Activated T-helper 2 cell treated with anti-CD3 and anti-CD28 coated beads, Interferon-gamma antibody, Interleukin-2, Interleukin-4, amounts not matched to agents 10 μg/mL and 5 μg/mL and 100 μg/mL, durations not matched to agents 14 hours and 24 hours and 36 hours (primary cell): ENCODE measurements at places on chromosomes 4 and X. TPM values are rescaled to one million over a fixed set of nuclear protein-coding genes. Genes with fewer than 3 reads are reported as not detected.
A peak's percentile ranks its signal among the peaks of the same experiment; 100 is the strongest.

Gene KCNIP4
- not detected in 2 replicates for total RNA-seq

Gene IL9R
- 54.7 and 64.9 TPM in 2 replicates for total RNA-seq

Gene VCX
- total RNA-seq = not detected in 2 replicates

Gene NAP1L2
- total RNA-seq = 2.1 TPM in 2 replicates

- DNase-seq = no peak
Observed at GRCh38 chr4:184021389-184021788, 116.3 kb downstream of the STOX2 start.

DNA sequence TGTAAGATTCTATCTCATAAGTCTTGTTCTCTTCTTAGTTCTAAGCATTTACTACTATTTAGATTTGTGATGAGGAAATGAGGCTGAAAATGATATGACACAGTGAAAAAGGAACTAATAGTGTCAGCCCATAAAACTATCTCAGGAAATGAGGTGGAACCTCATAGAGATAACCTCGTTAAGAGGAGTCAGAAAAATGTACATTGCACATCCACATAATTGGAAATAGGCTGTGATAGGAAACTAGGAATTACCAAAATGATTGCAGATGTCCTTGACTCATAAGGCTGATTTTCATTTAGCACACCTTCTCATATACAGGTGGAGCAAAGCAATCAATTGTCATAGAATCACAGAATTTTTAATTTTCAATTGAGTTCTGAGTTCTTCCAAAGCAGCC, 26.8 kb downstream of the ANXA10 start:
- DNase-seq = no peak

GRCh38 chr4:69594382-69594781, 45.1 kb downstream of the UGT2A2 start:
- DNase-seq = no peak

DNA sequence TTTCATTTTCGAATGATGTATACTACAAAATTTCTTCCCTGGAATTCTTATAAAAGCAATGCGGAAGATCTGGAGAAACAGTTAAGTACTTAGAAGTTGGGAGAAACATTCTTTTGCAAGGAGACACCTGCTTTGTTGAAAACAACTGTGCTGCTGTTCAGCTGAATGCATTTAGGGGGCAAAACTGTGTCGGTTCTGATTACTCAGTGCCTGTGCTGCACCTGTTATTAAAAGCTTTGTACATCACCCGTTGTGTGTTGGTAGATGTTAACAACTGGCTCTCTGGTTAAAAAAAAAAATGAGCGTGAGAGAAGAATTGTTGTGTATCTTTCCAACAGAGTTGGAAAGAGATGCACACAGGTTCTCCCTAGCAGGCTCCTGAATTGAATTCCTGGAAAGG, 184.1 kb upstream of the HHIP start:
- no peak for DNase-seq

GRCh38 chr4:107640197-107640596, 79.8 kb downstream of the PAPSS1 start:
- DNase-seq = no peak

DNA sequence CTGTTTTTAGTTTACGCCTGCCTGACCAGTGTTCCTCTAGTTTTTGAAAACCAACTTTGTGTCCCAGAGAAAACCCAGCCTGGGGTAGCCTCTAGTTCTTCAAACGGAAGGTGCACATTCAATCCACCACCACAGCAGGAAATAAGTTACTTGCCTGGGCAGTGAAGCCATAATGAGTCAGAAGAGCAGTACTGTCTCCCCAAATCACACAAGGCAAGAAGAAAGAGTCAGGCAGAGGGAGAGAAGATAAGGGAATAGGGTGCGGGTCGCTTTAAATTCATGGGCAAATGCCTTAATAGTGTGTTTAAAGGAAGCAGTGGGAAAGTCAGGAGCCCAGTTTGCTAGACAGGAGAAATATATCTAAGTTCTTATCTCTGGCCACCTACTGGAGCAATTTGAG, 333.8 kb upstream of the GRIA3 start:
- DNase-seq = no peak

DNA sequence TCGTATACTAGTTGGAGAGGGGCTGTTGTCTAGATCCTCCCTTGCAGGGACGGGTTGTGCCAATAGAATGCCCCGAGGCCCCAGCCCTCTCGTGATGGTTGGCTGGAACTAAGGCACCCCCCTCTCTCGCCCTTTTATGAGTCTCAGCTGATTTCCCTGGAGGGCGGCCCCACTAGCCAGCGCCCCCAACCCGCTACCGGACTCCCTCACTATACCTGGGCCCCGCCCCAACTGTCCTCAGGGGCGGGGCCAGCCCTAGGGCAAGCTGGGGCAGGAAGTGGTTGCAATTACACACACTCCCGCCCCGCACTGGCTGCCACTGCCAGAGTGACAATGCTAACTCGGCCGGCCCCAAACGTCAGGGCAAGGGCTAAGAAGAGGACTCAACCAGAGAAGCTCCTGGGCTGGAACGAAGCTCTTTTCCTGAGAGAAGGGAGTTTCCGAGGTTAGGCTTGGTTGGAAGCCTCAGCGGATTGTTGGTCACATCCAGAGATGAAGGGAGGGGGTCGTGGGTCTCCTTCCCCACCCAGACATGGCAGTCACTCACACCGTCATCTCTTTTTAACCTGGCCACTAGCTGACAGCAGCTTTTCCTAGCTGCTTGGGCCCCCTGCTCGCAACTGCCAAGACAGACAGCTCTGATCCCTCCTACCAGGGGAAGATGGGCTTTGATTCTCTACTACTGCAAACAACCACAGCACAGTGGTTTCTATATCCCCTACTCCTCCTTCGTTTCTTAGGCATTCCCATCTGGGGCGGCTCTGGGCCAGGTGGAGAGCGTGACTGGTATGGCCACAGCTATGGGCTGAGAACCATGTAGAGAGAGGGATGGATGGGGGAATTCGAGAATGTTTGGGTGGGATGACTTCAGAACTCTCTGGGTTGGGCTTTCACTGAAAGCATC, 21.0 kb upstream of the BCORL1 start:
- peak; percentile 70 for DNase-seq

- DNase-seq = no peak
Observed at GRCh38 chrX:153686711-153687110, 1.0 kb upstream of the SLC6A8 start.

GRCh38 chr4:88672987-88673386, 24.6 kb downstream of the NAP1L5 start:
- no peak for DNase-seq

DNA sequence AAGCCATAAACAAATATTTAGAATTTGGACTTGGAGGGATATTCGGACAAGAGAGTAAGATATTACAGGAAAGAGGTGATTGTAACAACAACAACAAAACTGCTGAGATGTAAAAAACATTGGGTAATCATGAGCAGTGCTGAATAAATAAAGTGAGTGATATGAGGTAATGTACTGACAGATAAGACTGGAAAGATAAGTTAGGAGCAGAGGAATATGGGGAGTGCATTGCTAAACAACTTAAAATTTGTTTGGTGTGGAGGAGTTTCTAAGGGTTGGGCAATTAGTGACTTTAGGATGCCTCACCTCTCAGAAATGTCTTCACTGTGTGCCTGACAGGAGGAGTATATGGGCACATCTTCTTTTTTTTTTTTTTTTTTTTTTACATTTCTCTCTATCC, 637.8 kb upstream of the GRIA3 start:
- DNase-seq = no peak

GRCh38 chr4:94715726-94716125, 42.0 kb upstream of the BMPR1B start:
- DNase-seq = no peak

DNA sequence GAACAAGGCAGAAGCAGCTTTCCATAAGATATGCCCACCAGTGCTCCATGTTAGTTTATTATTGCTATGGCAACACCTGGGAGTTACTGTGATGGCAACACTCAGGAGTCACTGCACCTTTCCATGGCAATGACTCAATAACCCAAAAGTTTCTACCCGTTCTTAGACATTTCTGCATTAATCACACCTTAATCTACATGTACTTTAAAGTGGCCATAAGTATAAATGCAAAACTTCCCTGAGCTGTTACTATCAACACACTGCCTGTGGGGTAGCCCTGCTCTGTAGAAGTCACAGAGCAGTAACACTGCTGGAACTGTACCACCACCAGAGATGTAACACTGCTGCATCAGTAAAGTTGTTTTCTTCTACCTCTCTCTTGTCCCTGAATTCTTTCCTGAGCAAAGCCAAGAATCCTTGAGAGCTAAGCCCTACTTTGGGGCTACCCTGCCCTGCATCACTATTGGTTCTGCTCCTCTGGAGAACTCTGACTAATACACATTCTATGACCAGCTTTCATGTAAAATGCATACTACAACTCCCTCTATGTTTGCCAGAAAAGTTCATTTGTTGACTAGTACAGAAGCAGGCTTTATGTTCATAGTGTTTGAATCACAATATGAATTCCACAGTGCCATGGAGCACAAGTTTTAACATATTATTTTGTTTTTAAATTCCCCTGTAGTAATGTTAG, 43.5 kb upstream of the GPR174 start:
- DNase-seq = no peak

- DNase-seq = no peak
Observed at GRCh38 chr4:73885574-73886267, 16.5 kb downstream of the CXCL1 start.

- no peak for DNase-seq
Observed at GRCh38 chr4:108947526-108947925, 184.7 kb upstream of the ETNPPL start.
